ENCODE measurements at places on chromosomes 11 and 22. TPM values are rescaled to one million over a fixed set of nuclear protein-coding genes. Genes with fewer than 3 reads are reported as not detected.

The KRTAP5-6 gene
- total RNA-seq: not detected

The SLC22A6 gene
- total RNA-seq: not detected

The APOL4 gene
- total RNA-seq: not detected

The C11orf91 gene
- total RNA-seq: not detected

The KRTAP5-10 gene
- total RNA-seq: not detected

The SCN3B gene
- not detected for total RNA-seq

The PRSS23 gene
- not detected for total RNA-seq

- no peak for DNase-seq
These were observed 39.4 kb upstream of the DDI1 start for GRCh38 chr11:103997082-103997481.

DNA sequence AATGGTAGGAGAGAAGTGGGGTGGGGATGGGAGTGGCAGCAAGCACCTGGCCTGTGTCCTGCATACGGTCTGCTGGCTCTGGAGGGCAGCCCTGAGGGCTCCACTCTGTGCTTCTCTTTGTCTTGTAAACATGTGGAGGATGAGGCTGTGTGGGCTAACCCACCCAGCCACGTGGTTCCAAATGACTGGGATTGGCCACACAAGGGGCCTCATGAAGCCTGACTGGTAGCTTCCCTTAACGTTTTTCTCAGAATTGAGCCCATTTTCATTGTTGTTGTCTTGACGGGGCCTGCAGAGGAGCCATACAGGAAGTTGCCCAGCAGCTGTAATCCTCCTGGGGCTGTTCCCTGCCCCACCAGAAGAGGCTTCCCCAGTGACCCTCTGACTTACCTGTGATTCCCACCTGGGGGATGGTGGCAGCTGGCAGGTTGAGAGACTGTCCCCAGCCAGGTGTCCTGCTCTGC is 18.0 kb downstream of the DERL3 start:
- peak; percentile 59 for DNase-seq

DNA sequence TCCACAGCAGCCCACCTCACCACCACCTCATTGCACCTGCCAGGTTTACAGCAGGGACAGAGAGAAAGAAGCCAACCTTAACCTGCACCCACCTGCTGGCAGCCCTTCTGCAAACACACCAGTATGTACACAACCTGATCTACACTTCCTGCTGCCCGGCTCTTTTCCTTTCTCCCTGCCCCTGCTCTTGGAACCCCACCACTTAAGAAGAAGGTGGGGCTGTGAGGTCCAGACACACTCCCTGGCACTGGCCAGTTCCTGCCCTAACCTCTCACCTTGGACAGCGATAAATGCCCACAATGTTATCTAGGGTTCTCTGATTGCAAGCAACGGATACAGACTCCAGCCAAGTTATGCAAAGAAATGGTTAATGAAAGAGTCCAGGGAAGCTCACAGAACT is 10.8 kb upstream of the SLC35C1 start:
- no peak for DNase-seq

GRCh38 chr22:29149841-29150555 is 55.7 kb upstream of the EMID1 start:
- DNase-seq: no peak

GRCh38 chr11:96091476-96091875 is 167.6 kb upstream of the MTMR2 start:
- DNase-seq: peak; percentile 64

DNA sequence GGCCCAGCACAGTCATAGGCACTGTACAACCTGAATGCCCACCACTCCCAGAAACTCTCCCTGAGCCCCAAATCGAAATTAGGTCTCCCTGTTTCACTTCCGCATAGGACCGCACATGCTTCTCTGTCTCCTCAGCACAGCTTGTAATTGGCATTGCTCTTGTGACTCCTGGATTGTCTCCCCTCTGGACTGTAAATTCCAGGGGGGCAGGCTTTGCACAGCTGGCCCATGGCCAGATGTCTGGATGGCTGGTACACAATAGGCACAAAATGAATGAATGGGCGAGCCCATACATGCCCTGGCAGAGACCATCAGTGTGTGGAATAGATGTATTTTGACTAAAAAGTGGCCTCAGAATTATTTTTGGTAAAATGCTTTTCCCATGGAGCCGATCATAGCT is 63.3 kb upstream of the PHF21B start:
- no peak for DNase-seq

DNA sequence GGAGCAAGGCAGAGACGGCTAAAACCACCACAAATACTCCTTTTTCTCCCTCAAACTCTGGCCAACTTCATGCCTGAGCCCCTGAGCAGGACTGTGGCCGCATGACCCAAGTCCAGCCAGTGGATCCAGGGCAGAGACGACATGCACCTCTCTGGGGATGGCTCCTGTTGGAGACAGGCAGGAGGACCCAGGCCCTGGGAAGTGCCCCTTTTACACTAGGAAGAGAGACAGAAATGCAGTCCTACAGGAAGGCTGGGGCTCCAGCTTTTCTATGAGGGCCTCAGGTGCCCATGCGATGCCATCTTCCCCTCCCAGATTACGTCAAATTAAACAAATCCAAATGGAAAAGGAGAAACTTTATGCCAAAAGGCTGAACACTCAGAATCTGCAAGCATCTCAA is 498.0 kb downstream of the BRD1 start:
- no peak for DNase-seq

DNA sequence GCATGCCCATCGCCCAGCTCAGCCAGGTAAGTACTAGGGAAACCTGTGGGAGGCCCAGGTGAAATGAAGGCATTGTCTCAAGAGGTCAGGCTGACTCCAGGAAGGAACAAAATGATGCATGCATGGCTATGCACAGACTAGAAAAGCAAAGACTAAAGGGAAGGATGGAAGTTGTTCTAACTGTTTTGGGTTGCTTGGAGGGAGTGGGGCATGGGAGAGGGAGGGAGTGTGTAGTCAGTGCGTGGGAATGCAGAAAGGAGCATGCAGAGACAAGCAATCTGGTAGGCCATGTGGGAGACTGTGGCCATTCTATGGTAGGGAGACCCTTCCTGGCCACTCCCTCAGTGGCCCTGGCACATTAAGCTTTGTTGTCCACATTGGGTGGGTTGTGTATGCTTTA is 2.9 kb downstream of the MICAL3 start:
- DNase-seq: no peak

DNA sequence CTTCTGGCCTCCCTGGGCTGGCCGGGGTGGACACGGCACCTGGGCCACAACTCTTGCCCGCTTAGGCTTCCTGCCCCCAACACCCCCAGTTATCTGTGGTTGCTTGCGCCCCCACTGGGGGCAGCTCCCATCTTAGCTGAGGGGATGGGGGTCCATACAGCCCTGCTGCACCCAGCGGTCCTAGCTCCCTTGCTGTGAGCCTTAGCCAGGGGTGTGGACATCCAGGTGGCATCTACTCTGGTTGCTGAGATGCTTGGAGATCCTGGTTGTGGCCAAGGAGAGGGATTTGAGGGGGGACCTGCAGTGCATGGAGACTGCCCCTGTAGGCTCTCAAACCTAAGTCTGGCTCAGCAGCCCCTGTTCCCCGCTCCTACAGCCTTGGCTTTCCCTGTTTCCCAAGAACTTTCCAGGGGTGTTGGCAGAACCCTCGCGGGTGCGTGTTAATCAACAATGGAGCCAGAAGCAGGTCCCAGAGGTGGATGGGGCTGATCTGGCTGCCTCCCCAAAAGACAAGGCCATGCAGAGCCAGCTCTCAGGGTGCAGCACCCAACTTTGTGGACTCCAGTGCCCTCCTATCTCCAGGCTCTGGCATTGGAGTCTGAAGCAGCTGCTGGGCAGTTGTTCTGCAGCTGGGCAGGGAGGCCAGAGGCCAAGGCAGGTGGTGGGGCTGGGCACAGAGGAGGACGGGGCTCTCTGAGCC is 3.3 kb downstream of the KCNQ1 start:
- no peak for DNase-seq

DNA sequence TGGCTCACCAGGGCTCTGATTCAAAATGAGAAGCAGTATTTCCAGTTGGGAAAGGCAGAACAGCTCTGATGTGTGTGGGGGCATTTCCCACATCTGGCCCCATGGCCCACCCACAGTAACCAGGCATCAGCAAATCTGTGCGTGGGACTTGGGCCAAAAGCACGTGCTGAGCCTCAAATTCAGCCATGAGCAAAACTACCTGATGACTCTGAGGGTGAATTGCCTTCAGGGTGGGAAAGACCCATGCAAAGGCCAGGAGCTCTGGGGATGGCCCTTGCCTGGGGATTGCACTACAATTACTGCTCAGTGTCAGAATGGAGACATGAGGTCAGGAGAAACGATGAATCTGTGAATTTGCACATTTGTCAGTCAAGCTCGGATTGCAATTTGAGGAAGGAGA is 20.9 kb downstream of the TP53AIP1 start:
- no peak for DNase-seq

DNA sequence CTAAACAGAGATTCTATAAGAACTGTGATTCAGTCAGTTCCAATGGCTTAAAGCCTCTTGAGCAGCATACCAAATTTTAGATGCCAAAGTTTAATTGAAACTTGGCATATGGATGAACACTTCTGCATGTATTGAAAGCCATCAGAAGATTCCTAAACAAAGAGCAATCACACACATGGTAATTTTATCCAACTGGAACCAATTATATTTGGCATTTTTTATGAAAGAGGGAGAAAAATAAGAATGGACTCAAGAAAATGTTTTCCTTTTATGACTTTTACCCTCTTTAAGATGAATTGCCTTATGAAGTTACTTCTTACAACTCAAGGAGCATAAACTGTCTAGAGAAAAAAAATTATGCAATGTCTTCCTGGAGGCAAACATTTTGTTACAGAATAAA is 7.4 kb downstream of the TRPC6 start:
- DNase-seq: no peak

DNA sequence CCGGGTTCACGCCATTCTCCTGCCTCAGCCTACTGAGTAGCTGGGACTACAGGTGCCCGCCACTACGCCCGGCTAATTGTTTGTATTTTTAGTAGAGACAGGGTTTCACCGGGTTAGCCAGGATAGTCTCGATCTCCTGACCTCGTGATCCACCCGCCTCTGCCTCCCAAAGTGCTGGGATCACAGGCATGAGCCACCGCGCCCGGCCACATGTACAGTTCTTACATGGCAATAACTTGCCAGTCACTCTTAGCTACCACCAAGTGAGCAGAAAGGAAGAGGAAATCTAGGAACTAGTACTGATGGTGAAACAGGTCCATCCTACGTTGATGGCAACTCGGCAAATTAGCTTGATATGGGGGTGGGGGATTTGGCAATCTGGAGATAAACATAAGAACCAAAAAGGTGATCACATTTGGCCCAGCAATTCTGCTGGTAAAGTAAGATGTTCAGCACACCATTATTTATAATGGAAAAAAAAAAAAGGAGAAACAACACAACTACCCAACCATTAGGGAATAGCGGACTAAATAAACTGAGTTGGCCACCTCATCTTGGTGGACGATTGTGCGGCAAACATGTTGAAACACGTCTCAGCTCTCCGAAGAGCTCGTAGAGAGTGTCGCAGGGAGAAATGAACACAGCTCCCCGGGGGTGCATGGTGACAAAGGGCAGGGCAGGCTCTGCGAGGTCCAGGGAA is 5.3 kb downstream of the NLRP6 start:
- DNase-seq: no peak

GRCh38 chr22:32531931-32532819 is 57.6 kb downstream of the FBXO7 start:
- DNase-seq: no peak

DNA sequence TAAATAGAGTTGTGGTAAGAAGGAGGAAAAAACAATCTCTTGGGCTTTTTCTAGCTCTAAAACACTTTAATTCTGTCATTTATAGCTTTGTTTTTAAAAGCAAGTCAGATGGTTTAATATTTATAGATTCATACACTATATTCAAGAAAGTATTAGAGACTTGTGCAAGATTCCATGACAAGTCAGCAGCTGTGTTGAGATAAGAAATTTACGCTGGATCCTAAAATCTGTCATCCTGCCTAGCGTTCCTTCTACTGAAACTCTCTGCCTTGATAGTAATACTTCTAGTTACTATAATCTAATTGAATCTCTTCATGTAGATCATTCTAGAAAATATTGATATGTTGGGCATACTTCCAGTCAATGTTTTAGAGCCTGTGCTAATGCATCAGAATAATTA is 721.8 kb downstream of the CNTN5 start:
- DNase-seq: no peak

DNA sequence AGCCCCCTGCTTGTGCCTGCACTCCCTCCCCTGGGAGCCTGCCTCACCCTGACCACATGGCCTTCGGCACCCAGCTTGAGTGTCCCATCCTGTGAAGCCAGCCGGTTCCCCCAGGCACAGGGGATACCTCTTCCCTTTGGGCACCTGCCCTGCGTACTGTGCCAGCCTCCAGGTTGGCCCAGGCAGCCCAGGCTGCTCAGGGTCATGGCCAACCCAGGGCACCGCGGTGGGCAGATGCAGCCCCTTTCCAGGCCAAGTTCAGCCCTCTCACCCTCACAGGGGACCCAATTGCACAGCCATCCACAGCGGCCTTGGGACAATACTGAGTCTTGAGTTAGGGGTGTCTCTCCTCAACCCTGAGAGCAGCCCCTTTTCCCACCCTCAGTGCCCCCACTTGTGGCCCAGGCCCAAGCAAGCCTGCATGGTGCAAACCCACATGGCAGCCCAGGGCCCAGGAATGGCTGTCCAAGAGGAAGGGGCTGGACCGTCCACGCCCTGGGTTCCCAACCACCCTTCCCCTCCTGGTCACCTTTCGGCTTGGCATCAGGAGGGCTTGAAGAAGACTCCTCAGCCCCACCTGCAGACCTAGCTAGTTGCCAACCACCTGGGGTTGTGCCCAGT is 87.7 kb downstream of the CDKN1C start:
- no peak for DNase-seq

DNA sequence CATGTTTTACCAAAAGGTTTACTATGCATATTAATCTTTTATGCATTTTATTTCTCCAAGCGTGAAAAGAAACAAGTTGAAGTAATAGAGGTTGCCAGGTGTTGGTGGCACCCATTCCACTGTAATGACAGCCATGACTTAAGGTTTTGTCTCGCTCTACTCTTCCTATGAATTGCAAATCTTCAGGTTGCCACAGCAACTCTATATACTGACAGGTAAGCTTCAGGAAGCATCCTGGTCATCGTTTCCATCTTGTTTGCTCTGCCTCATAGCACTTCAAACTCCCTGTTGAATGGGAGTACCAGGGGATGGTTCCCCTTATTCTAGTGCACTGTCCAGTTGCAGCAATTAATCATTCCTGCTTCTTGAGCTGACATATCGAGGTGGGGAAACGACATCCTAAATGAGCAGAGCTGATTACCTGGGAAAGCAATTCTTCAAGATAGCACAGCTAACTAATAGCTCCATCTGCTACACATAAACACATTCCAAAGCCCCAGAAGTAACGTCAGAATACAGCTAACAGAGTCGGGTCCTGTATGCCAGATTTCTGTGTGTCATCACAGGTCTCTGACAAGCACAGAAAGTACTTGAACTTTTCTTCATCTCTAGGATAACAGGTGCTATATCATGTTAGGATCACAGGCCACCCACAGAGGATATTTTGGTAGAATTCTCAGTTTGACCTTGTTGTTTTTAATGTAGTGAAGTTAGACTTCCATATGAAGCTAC is 80.3 kb downstream of the CADM1 start:
- DNase-seq: no peak

GRCh38 chr11:106275151-106275550 is 197.7 kb downstream of the AASDHPPT start:
- DNase-seq: no peak
